H4 (cell line): ENCODE measurements at places on chromosomes 4 and X. TPM values are rescaled to one million over a fixed set of nuclear protein-coding genes. Genes with fewer than 3 reads are reported as not detected.

GRCh38 chr4:100041646-100042045, 91.6 kb upstream of the H2AZ1 start:
- no peak for DNase-seq

GRCh38 chrX:32894679-32895078, 316.7 kb downstream of the DMD start:
- DNase-seq = no peak

DNA sequence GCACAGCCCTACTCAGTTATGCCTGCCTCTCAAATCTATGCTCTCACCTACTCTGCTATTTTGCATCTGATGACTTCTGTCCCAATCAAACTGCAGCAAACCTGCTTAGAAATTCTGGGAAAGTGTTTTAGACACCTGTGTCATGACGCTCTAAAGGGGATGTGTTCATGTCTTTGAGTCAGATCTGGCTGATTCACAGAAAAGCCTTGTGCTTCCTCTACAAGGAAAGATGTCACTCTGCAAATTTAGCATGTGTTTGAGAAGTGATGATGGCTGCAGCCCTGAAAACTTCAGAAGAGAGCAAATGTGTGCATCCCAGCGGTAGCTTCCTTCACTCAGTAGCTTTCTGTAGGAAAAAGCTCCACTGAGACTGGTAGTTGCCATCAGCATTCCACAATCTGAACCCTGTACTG, 235.4 kb downstream of the MGST2 start:
- no peak for DNase-seq

GRCh38 chrX:18017411-18017810, 156.3 kb upstream of the RAI2 start:
- no peak for DNase-seq

GRCh38 chr4:126269106-126269505, 954.4 kb downstream of the FAT4 start:
- DNase-seq = no peak

Gene COL25A1
- 0.02 TPM in 1 of 2 replicates, not detected in the other for total RNA-seq

Gene FAM9C
- not detected in 2 replicates for total RNA-seq

- DNase-seq = no peak
Observed at GRCh38 chrX:154818916-154819770, 13.9 kb upstream of the MPP1 start.

DNA sequence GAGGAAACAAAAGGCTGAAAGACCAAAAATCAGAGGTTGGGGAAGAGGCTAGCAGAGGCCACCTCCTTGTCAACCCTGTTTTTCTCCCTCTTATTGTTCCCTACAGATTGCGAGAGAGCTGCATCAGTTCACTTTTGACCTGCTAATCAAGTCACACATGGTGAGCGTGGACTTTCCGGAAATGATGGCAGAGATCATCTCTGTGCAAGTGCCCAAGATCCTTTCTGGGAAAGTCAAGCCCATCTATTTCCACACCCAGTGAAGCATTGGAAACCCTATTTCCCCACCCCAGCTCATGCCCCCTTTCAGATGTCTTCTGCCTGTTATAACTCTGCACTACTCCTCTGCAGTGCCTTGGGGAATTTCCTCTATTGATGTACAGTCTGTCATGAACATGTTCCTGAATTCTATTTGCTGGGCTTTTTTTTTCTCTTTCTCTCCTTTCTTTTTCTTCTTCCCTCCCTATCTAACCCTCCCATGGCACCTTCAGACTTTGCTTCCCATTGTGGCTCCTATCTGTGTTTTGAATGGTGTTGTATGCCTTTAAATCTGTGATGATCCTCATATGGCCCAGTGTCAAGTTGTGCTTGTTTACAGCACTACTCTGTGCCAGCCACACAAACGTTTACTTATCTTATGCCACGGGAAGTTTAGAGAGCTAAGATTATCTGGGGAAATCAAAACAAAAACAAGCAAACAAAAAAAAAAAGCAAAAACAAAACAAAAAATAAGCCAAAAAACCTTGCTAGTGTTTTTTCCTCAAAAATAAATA, 179.9 kb downstream of the AR start:
- DNase-seq = no peak

DNA sequence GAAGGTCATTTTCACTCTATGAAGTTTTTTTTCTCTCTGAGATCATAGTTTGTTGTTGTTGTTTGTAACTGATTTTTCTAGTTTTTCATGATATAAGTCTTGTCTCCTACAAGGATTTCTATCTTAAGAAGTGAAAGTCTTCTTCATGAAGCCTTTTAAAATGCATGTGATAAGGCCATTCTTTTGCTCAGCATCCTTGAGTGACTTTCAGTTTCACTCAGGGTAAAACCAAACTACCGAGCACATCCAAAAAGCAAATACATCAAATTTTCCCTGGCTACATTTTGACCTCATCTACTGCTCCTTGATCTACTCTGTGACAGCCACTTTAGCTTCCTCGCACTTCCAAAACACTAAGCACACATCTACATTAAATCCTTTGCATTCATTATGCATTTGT, 580.7 kb downstream of the KCTD8 start:
- no peak for DNase-seq

- DNase-seq = no peak
Observed at GRCh38 chrX:107729558-107730297, 45.9 kb downstream of the TSC22D3 start.

Gene GAGE1
- not detected in 2 replicates for total RNA-seq

Gene MAGEC3
- total RNA-seq = not detected in 2 replicates

Gene SYAP1
- total RNA-seq = 17.0 and 21.3 TPM in 2 replicates

GRCh38 chr4:48173056-48173991, 39.3 kb upstream of the TXK start:
- DNase-seq = peak; percentile 77

Gene F11
- total RNA-seq = not detected in 2 replicates

GRCh38 chr4:880684-881405, 51.3 kb downstream of the GAK start:
- no peak for DNase-seq

DNA sequence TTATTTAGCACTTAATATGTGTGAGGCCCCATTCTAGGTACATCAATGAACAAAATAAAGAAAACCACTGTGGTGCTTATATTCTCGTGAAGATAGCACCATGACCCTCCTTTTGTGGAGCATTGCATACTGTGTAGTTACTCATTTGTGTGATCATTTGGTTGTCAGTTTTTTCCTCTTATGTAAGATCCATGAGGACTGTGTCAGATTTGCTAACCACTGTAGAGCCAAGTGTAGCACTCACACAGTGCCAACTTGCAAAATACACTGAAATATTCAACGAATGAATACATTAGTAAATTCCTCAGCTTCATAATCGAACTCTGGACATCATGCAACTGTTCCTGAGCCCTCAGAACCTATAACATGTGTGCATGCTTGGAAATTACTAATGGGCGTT, 29.5 kb upstream of the SETD7 start:
- DNase-seq = no peak

GRCh38 chr4:40940317-40940741, 190.6 kb downstream of the NSUN7 start:
- no peak for DNase-seq

- DNase-seq = no peak
Observed at GRCh38 chr4:113060853-113061252, 11.4 kb downstream of the ANK2 start.

DNA sequence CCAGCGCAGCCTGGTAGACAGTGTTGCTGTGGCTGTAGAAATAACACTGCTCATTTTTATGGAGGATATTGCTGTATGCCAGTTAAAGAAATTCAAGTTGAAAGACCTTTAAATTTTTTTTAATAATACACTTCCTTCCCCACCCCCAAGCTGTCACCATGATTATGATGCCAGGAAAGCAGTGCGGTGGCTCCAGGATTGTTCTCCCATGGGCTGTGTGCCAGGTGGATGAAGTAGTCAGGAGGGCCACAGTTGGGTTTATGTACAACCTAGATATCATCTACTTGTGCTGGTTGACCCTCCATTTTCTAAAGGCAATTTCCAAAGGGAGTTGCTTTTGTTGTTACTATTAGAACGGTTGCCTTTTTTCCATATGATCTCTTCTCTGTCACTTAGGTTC, 136.6 kb downstream of the AFF1 start:
- no peak for DNase-seq

Gene ERVMER34-1
- total RNA-seq = not detected in 2 replicates

Gene ING2
- 16.3 and 17.2 TPM in 2 replicates for total RNA-seq

Gene ASB12
- not detected in 2 replicates for total RNA-seq

Gene PLAC8
- 17.0 and 18.2 TPM in 2 replicates for total RNA-seq
